HuH-7.5 (cell line): ENCODE measurements at places on chromosomes 12 and 14.

GRCh38 chr14:101477648-101478047, 83.6 kb upstream of the DIO3 start:
- DNase-seq, result no peak

DNA sequence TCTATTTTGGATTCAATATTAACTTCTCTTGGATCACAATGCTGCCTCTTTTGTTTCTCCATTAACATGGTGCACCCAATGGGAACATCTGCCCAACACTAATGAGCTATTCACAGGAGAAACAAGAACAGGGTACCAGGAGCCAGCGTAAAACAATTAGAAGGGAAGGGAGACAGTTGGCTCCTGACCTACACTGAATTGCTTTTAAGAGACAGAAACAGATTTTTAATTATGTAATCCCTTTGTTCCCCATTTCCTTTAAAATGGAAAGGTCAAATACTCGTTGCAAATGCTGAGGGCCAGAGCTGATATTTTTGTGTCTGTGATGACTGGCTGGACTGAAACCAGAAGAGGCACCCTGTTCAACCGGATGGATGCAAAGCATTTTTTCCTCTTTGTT, 108.3 kb downstream of the SEC23A start:
- DNase-seq, result no peak

DNA sequence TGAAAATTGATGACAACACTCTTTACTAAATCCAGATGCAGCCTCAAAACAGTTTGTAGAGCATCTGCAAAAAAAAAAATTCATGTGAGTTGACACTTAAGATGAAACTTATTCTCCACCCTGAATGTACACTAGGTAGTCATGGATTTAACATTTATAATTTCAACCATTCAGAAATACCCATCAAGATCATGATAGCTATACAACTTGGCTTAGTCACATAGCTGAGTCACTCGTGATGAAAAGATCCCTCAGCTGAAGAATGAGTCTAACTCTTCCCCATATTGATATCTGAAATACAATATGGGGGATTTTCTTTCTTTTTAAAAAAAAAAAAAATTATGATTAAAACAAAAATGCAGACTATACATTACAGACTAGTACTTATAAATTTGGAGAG, 104.8 kb upstream of the PLEKHG7 start:
- DNase-seq, result no peak

- no peak for DNase-seq
Observed at GRCh38 chr12:45138609-45139008, 77.3 kb upstream of the ANO6 start.

- DNase-seq, result no peak
Observed at GRCh38 chr12:109740694-109741245, 27.1 kb downstream of the FAM222A start.

- DNase-seq, result no peak
Observed at GRCh38 chr14:84006643-84007155, 1523.2 kb upstream of the FLRT2 start.

DNA sequence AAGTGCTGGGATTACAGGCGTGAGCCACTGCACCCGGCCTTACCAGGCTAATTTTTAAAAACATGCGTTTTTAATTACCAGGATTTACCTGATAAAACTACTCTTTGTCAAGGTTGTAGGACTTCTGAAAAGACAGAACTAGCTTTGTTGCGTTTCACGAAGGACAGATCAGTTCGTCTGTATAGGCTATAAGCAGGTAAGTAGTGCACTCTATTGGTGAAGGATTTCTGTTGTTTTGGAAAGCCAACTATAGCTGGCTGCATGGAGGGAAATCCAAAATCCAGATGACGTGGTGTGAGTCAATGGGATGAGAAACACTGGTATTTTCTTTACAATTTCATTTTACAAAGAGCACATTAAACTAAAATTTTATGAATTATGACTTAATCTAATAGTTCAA, 14.6 kb downstream of the GNPNAT1 start:
- DNase-seq, result no peak

- DNase-seq, result no peak
Observed at GRCh38 chr12:63006536-63006935, 71.6 kb upstream of the PPM1H start.

DNA sequence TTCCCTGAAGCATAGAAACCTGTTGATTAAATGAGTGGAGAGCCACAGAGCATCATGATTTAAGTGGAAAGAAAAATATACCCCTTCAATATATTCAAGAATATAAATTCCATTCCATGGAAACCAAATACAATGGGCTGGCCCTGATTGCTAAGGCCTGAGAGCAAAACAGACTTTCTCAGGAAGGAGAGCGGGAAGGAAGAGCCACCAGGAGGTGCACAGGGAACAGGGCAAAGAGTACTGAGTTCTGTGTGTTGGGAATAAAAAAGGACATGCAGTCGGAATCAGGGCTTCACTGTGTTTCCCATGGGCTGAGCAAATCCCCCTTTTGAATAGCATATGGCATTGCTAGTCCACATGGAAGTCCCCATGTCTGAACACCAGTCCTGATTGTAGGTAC, 69.7 kb upstream of the PLEKHG3 start:
- no peak for DNase-seq

- no peak for DNase-seq
Observed at GRCh38 chr12:109817627-109818231, 15.5 kb downstream of the TRPV4 start.

DNA sequence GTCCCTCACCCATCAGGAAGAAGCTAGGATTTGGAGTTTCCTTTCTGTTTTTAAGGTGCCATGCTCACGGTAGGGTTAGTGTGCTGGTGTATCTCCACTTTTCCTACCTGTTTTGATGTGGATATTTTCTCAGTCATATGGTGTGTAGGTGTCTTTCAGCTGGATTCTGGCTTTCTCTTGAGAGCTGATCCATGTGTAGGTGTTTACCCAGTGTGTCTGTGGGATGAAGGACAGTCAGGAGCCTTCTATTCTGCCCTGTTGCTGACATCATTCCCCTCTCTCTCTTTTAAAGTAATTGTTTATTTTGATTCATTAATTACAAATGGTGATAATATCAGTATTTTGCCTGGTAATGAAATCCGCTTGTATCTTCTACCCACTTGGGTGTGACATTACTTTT, 22.8 kb downstream of the TMX1 start:
- no peak for DNase-seq

- DNase-seq, result no peak
Observed at GRCh38 chr14:102975662-102976061, 53.2 kb downstream of the AMN start.

DNA sequence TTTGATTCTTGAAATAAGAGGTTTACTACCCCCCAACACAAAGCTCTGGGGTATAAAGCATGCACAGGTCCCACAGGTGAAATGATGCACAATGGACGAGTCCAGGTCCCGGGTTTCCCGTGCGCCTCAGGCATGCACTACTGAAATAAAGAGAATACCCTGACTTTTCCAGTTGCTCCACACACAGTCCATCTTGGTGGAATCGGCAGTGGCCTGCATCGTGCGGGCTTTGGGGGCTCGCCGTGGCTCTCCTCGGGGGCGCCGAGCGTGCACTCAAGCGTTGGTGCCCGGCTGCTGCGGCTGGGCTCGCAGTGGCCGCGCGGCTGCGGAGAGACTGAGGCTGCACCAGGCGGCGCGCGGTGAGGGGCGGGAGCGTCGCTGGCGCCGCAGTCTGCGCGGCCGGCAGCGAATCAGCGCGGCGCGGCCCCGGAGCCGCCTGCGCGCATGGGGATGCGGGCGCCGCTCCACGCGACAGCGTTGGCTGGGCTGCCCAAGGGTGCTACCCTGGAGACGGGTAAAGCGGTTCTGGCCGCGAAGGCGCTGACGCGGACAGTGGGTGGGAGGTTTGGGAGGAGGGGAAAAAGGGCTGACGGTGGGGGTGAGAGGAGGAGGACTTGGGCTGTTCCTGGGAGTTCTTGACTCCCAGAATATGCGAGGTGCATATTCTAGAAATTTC, 53.8 kb upstream of the CCDC175 start:
- DNase-seq, result no peak
